ENCODE measurements at places on chromosomes 1 and 21.

- DNase-seq: no peak
Measured at GRCh38 chr1:183723571-183723970, 70.5 kb upstream of the APOBEC4 start.

DNA sequence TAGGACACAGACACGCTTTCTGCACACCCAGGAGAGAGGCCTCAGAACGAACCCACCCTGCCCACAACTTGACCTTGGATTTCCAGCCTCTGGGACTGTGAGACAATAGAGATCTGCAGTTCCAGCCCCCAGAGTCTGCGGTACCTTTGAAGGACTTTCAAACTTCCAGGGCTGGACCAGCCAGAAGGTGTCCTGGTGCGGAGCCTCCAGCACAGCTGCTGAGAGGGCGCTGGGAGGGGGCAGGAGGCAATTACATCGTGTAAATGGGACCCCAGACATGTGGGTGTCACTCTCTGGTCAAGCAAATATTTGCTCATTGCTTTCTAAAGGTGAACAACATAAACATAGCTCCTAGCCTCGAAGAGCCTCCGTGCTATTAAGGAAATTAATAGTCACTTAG is 58.7 kb upstream of the ACTRT2 start:
- no peak for DNase-seq

DNA sequence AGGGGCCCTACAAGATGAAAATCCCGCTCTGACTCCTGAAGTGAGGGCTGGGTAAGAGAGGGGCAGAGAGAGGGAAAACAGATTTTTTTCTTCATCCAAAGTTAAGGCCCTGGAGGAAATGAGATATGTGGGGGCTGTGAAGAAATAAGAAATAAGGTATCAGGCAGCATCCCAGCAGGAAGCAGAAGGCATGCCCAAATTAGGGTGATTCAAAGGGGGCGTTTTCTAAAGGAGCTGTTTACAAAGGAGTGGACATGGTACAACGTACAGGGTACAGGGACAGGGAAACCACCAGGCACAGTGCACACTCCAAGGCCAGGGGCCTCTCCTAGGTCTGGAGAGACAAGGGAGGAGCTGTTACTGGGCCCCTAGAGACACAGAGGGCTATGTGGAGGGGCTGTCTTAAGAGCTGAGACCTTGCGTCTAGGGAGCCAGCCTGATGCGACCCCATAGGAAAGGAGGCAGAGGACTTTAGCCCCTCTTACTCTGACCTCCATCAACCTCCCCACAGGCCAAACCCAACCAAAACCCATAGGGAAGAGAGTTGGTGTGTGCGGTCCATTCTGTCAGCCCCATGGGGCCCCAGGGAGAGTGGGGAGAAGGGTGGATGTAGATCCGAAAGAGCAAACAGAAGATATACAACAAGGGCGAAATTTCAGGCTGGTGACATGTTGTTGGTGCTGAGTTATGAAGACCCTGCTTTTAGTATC is 38.6 kb downstream of the STYXL2 start:
- DNase-seq: no peak

- no peak for DNase-seq
Measured at GRCh38 chr1:36913016-36913415, 121.3 kb downstream of the GRIK3 start.

All from CD4-positive, alpha-beta T cell treated with Interleukin-6 at 100 ng/mL for 8 hours (primary cell).